Body of pancreas (tissue), 4 donors: ENCODE measurements at places on chromosomes 5 and 9. TPM values are rescaled to one million over a fixed set of nuclear protein-coding genes. Genes with fewer than 3 reads are reported as not detected.

Gene CTNNA1
- total RNA-seq = 107 TPM

Gene CD72
- total RNA-seq = 3.9 TPM

Gene PCDHGA7
- 5.2 TPM for total RNA-seq

Gene ACOT12
- total RNA-seq = not detected

GRCh38 chr5:133111299-133111698, 59.5 kb downstream of the HSPA4 start:
- peak; percentile 84 for DNase-seq

GRCh38 chr9:3508521-3509291, 17.1 kb downstream of the RFX3 start:
- no peak for DNase-seq

DNA sequence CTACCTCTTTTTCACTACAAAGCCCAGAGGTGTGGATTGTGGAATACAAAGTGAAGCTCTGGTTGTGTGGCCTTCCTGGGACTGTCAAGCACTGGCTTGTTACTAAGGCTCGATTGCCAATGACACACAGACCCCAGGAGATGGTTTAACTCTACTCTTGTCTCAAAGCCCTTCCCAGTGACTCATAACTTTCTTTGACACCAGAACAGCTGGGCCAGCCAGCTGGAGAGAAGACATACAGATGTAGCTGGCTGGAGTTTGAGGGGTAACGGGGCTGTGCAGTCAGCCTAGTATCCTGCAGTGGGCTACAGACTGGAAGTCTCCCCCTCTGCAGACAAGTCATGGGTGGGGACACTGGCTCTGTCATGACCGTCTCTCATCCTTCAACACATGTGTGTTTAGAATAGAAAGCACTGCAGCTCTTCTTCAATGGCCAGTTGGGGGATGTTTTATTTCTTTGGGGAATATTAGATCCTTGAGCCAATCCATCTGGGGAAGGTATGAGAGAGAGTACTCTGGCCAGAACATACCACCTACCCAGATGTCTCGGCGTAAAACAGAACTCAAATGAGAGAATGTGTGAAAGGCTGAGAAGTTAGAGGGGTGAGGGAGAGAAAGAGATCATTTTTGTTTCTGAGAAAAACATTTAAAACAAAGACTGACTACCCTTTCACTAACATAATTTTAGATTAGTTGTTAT, 53.3 kb downstream of the SEMA6A start:
- no peak for DNase-seq

DNA sequence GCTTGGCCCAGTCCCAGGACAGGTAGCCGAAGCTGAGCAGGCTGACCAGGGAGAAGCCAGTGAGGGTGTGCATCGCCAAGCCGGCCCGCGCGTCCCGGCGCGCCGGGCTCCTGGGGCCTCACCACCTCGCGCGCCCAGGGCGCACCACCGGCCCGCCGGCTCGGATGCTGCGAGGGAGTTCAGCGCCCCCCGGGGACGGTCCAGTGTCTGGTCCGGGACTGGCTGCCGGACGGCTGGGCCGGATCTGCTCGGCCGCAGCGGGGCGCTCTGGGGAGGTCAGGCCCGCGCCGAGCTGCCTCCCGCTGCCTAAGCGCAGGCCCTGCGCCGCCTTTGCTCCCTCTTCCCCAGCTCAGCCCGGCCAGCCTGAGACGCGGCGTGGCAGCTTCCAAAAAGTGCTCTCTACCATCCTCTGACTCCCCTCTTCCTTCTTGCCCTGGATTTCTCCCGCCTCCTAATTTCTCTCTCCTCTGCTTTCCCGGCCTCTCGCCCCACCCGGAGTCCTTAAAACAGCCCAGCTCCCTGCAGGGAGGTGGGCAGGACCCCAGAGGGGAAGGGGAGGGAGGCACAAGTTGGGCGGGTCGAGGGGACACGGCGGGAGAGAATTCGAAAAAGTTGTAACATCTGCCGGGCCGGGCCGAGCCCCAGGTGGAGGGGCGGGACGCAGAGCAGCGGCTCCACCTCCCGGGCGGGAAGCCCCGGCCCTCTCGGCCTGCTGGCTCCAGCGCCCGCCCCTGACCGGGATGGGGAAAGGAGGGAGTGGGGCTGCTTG, at the start of gene ARSI:
Gene ARSI (minus strand): TSS at position 605 of the 769 bp plus-strand sequence. CDS start 532 bp downstream, at position 73.
- DNase-seq = peak; percentile 32

- no peak for DNase-seq
Measured at GRCh38 chr9:19286634-19287188, 56.2 kb downstream of the DENND4C start.

DNA sequence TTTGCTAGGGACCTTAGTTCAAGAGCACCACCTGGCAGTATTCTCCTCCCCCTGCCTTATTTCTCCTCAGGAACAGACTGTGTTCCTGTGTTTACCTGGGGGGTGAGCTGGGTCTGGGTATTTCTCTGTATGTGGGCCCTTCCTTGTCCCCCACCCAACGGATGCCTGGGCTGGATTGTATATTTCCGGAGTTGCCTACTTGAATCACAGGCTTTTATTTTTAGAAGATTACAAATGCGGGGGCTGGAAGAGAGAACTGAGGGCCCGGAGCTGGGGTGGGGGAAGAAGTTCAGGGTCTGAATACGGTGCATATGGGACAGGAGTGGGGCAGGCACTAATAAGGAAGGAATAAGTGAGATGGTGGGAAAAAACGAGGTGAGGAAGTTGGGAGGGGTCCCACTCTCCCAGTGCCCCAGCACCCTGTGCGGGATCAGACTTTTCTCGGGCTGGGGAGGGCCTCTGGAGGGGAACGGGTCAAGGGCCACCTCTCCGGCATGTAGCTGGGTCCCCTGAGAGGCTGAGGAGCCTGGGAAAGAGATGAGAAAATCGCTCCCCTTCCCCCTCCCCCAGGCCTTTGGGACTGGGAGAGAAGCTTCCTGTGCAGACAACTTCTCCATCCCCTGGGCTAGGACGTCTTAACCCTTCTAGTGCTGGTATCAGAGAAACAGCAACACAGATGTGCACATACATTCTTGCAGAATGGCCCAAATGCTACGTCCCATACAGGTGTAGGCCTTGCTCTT, 42.1 kb downstream of the PCDH1 start:
- no peak for DNase-seq

DNA sequence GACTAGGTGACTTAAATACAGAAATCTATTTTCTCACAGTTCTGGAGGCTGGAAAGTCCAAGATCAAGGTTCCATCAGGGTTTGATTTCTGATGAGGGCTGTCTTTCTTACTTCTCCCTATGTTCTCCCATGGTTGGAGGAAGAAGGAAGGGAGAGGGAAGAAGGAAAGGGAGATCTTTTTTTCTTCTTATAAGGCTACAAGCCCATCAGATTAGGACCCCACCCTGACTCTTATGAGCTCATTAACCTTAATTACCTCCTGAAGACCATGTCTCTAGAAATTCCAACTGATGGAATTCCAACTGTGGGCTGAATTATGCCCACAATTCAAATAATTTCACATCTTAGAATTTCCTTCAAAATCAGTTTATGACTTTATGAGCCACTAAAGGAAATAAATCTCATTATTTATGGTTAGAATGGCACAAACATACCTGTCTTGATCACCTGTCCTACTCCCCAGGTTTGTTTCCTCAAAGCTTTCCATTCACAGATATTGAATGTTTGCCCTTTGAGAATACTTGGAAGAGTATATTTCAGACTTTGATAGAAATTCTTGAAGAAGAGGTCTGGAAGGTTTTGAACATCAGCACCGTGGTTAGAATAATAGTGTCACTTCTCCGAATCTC, 7.6 kb downstream of the PPWD1 start:
- no peak for DNase-seq

DNA sequence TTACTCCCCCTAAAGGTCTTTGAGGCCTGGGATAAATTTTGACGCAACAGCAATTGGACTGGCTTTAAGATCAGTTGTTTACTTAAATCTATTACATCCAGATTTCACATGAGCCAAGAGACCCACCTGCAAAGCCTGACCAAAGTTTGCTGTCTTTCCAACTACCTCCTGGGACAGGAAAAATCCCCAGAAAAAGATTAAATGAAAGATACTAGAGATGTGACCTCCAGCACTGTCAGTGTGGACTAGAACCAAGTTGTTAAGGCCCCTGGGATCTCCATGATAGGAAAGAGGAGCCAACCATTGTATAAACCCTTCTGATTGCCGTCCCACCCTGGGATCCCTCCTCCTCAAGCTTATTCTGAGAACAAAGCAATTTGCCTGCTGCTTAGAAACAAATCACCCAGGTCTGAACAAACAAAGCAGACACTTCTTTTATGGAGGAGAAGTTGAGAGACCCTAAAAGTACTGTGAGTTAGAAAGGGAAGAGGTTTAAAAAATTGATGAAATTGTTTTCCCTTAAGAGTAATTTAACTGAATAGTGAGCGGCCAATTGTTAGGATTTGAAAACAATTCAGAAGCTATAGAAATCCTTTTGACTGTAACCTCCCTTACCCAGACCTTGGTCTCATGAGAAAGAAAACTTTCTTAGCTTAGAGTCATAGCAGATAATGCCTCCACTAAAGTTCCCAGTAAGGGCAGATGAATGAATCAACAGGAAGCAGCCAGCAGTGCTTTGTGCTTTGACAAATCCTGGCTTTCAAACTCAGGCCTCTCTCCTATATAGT, 255.2 kb downstream of the TMEM167A start:
- no peak for DNase-seq

DNA sequence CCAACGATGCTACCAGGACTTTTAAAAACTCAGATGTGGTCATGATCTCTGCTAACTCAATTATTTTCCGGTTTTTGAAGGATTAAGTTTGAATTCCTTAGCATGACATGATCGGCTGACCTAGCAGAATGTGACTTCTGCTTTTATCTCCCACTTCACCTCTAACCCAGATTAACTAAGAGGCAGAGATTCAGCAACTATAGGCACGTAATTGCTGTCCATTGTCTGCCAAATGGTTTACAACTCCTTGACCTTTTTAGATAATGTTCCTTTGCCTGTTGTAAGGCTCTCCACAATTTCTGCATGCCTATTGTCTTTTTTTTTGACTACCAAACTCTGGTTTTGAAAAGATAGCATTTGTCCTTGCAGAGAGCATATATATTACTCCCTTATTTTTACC, 268.2 kb downstream of the BRINP1 start:
- DNase-seq = no peak

GRCh38 chr5:633501-633955, 21.4 kb downstream of the CEP72 start:
- DNase-seq = no peak

- no peak for DNase-seq
Measured at GRCh38 chr5:81172710-81173109, 60.4 kb upstream of the CKMT2 start.

DNA sequence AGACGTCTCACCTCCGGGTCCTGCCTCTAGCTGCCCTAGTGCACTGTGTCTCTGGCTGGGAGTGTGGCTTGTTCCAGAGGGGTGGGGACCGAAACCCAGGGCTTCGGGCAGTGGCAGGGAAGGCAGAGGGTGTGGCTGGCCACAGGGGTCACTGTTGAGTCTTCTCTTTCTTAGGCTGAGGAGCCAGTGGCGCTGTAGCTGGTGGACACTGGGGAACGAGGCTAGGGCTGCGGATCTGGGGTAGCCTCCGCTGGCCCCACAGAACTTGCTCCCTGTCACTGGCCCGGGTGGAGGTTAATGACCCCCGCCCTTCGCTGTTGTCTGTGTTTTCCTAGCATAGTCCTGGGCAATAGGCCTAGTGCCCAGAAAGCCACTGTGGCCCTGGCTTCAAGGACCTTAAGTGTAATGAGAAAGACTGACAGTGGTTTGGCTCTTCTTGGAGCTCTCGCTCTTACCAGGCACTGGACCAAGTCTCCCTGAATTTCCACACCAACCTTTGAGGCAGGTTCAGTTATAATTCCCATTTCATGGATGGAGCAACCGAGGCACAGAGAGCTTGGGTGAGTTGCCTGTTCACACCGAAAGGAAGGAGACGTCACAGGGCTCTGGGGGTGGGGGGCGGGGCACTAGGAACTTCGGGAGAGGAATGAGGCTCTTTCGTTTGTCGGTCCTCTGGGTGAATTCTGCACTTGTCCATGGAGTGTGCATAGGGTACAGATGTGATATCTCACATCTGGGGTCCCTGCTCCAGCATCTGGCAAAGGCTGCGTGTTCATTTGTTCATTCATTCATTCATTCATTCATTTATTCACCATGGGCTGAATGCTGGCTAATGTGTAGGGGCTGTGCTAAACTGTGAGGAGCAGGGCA, 4.8 kb upstream of the IER5L start:
- peak; percentile 42 for DNase-seq

DNA sequence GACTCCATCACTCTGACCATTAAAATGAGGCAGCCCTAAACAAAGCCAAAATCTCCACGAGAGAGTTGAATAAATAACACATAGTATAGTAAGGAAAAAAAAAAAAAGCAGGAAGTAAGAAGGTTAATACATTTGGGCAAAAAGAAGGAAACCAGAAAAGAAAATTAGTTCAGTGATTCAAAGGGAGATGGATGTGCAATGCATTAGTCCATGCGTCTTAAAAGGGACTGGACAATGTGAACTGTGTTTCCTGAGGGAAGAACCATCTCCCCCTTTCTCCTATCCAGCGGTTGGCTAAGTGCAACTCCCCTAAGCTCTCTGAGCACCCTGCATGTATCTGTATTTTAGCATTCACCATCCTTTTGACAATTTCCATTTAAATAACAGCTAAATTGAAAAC, 1.4 kb downstream of the ANKRA2 start:
- no peak for DNase-seq

DNA sequence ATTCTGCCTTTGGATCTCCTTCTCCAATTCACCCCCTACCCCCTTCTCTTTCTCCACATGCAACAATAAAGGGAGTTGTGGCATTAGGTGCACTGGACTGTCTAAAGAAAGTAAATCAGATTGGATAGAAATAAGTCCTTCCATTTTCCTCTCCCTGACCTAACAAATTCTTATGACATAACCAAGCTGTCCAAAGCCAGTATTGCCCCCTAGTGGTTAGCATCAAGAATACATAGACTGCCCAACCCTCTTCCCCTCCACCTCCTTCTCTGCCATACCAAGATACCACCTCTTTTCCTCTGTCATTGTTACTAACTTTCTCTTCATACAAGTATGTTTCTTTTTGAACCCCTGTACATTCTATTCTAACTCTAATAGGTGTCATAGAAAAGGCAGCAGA, 45.7 kb downstream of the PPARGC1B start:
- DNase-seq = no peak
